ENCODE measurements at places on chromosomes 16 and 17.

GRCh38 chr17:42317266-42317845, 29.1 kb downstream of the STAT5A start:
- DNase-seq: no peak

DNA sequence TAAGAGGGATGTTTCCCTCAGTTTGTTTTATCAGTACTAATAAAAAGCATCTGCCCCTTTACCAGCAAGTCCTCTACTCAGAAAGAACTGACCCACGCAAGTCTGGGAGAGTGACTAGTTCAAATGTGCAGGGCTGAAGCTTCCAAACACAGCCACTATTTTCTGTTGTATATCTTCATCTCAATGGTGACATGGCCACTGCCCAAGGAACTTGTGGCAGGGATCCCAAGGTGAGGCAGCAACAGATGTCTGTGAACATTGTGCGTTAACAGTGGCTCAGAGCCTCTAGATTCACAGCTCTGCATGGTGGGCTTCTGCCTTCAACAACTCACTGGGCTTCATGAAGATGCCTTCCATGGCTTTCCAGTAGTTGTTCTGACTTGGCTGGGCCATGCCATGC, 3.7 kb upstream of the BLTP2 start:
- no peak for DNase-seq

DNA sequence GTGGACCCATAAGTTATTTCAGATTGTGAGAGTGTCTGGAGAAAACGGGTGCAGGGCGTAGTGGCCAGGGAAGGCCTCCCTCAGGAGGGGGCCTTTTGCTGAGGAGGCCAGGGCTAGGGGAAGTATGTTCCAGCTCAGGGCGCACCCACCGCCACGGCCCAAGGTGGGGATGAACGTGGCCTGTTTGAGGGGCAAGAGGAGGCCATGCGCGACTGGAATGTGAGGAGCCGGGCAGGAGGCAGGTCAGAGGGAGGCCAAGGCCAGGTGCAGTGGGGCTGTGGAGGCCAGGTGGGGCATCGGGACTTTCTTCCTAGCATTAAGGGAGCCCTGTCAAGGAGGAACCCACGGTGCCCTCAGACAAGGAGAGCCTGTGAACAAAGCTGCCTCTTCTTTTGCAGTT, 26.7 kb downstream of the SLC12A3 start:
- no peak for DNase-seq

DNA sequence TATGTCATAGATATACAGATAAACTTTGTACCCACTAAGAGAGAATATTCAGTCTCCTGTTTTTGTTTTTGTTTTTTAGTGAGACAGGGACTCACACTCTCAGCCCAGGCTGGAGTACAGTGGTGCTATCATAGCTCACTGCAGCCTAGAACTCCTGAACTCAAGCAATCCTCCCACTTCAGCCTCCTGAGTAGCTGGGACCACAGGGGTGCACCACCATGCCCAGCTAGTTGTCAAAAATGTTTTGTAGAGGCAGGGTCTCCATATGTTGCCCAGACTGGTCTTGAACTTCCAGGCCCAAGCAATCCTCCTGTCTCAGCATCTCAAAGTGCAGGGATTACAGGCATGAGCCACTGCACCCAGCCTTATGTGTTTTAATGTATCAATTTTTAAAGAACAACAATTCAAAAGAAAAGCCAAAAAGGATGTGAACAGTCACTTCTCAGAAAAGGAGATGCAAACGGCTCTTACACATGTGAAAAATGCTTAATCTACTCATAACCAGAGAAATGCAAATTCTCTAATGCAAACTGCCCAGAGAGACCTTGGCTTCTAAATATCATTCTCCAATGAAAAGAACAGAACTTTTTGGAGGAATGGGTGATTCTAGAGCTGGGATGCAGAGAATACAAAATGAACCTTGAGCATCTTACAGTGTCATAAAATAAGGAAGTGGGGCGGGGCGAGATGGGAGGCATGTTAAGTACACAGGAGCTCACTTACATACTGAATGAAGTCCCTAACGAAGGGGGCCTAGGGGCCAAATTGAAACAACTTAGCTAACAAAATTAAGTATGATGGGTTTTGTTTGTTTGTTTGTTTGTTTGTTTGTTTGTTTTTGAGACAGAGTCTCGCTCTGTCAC, 7.3 kb upstream of the CMTM3 start:
- DNase-seq: no peak

GRCh38 chr16:76175718-76176117, 101.5 kb upstream of the CNTNAP4 start:
- no peak for DNase-seq

DNA sequence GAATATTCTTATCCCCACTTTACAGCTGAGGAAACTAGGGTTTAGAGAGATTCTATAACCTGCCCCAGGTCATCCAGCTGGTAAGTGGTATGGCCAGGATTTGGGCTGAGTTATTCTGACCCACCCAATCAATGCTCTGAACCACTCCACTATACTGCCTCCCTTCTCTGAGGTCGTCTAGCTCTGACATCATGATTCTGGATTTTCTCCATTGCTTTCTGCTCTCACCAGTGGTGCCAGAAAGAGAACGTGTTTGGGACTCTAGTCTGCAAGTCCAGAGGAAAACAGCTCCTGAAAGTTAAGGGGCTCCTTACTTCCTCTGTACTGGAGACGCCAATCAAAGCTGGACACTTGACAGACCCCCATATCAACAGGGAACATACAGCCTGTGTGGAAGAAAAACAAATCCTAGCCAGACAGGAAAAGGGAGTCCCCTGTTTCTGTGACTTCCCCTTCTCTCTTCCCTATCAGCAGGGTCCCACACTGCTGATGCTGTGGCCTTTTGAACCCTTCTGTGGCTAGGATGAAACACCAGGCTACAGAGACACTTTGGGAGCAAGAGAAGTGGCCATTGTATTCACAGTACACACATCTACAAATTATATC, 6.0 kb upstream of the EZH1 start:
- DNase-seq: no peak

- no peak for DNase-seq
These were observed 300.6 kb downstream of the SOX9 start for GRCh38 chr17:72421128-72422092.
